ENCODE measurements at places on chromosomes 2 and 18. TPM values are rescaled to one million over a fixed set of nuclear protein-coding genes. Genes with fewer than 3 reads are reported as not detected.

The NR4A2 gene
- total RNA-seq: 0.11 TPM

The OXER1 gene
- total RNA-seq: not detected

The IL36B gene
- not detected for total RNA-seq

The CDH20 gene
- not detected for total RNA-seq

The EVX2 gene
- not detected for total RNA-seq

The DYNC1I2 gene
- 152 TPM for total RNA-seq

The AQP12A gene
- not detected for total RNA-seq

The LRRTM4 gene
- total RNA-seq: not detected

The STON1 gene
- total RNA-seq: 10.5 TPM

The ANKRD30BL gene
- total RNA-seq: not detected

The RAB3GAP1 gene
- 53.0 TPM for total RNA-seq

- DNase-seq: no peak
Measured at GRCh38 chr2:111697560-111697959, 186.4 kb downstream of the ANAPC1 start.

- no peak for DNase-seq
Measured at GRCh38 chr2:228828397-228828796, 442.7 kb downstream of the PID1 start.

DNA sequence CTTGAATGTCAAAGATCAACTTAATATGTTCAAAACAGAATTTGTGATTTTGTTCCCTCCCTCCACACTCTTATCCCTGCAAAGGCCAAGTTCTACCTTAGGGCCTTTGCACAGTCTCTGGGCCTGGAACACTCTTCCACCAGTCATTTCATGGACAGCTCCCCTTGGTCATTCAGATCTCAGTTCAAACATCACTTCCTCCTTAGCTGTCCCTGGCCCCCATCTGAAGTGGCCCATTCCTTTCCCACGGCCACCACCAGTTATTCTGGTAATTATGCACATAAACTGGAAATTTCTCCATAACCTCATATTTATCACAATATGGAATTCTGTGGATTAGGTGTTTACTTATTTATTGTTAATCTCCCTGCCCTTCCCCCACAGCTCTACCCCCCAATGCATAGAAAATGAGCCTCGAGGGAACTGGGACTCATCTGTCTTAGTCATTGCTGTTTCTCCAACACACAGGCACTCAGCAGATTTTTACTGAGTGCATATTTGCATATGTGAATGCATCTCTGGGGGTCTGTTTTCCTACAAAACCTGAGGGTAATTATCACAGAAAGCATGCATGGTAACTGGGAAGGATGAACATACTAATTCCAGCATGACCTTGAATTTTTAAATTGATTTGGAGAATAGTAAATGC, 35.5 kb upstream of the SPTBN1 start:
- DNase-seq: no peak

- no peak for DNase-seq
Measured at GRCh38 chr2:72991439-72991725, 74.1 kb downstream of the EMX1 start.

DNA sequence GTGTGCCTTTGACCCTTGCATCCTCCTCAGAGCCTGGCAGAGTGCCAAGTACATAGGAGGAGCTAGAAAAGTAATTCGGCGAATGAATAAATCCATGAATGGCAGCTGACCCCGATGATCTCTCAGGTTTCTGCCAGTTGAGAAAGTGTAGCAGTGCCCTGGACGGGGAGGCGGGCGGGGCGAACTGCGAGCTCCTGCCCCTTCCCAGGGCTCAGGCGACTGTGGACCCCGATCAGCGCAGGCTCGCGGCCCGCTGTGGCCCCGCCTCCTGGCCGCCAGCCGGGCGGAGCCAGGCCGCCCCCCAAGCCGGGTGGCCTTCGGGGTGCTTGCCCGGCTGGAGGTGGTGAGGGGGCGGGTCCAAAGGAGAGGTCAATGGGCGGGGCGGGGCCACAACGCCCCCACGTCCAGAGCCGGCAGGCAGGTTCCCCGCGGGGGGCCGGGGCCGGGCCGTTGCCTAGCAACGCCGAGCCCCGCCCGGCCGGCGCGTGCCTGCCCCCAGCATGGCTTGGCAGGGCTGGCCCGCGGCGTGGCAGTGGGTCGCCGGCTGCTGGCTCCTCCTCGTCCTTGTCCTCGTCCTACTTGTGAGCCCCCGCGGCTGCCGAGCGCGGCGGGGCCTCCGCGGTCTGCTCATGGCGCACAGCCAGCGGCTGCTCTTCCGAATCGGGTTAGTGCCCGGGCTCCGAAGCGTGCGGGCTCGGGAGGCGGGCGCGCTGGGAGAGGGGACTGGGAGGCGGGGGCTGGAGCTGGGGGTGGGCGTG, 30.6 kb upstream of the TMBIM1 start:
- DNase-seq: peak; percentile 92

- DNase-seq: no peak
Measured at GRCh38 chr2:218894151-218894879, 13.7 kb downstream of the WNT10A start.

DNA sequence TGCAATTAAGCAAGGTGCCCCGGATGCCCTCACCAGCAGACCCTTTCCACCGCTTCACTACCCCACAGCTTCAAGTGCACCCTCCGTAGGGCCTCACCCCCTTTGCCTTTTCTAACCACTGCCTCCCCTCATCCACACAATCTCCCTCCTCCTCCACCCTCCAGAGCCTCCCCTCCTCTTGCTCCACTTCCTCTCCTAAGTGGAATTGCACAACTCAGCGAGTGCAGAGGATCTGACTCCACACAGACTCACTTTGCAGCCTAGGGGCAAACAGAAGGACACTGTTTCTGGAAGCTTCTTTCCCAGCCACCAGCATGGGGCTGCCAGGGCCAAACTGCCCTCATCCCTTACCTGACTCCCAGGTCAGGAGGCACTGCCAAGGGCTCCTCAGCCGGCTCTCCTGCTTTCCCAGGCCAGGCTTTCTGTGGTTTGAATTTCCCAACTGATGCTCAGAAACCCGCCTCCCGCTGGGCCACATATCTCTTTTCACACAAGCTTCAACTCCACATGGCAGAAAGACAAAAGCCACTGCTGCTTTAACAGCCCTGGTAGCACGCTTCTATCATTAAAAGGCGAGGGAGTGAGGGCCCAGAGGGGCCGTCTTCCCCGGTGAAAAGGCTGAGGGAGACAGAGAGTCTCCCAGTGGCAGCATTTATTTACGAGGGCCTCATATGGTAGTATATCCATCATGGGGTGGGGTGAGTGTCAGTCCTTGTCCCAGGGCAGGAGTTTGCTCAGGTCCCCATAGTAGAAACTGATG, 74.7 kb upstream of the MGAT4A start:
- no peak for DNase-seq

GRCh38 chr2:54672590-54673456, 50.6 kb upstream of the EML6 start:
- no peak for DNase-seq

DNA sequence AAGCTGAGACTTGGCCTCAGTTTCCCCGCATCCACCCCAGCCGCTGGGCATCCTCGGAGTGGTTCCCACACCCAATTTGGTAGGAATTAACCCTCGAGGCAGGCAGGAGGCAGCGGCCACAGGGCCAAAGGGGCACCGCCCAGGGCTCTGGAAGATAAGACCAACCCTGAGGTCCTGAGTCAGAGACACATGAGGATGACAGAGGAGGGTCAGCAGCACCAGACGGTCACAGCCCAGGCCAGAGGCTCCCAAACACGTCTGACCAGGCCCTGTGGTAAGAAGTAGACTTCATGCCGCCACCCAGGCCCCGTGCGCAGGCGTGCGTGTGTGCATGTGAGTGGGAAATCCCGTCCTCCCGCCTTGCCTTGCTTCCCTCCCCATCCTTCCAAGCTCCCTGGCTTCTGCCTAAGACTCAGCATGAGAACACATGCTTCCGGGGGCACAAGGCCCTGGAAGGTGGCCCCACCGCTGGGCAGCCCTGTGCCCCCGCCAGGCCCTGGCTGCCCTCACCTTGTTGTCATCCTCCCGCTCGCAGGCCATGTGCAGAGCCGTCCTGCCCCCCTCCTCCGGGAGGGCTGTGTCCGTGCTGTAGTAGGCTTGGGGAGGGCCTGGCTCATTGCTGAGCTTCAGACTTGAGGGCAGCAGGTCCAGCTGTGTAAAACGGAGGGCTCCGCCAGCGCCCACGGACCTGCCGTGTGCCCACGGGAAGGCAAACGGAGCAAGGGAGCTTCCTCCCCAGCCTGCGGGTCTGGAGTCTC, 46.3 kb downstream of the ANKMY1 start:
- DNase-seq: no peak

- DNase-seq: no peak
Measured at GRCh38 chr2:86781363-86781762, 9.3 kb downstream of the CD8A start.

DNA sequence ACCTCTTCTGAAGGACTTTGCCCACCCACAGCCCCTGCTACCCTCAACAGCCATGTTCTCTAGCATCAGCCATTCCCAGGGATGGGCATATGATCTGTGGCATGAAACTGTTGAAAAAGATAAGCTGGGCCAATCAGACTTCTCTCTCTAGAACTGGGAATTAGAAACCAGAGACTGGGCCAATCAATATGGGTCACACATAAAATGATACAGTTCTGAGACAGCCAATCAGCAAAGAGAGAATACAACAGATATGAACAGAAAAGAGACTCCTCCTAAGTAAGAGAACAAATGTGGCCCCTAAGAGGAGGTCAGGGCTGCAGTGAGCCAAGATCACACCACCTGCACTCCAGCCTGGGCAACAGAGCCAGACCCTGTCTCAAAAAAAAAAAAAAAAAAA, 2.1 kb downstream of the KIDINS220 start:
- no peak for DNase-seq

DNA sequence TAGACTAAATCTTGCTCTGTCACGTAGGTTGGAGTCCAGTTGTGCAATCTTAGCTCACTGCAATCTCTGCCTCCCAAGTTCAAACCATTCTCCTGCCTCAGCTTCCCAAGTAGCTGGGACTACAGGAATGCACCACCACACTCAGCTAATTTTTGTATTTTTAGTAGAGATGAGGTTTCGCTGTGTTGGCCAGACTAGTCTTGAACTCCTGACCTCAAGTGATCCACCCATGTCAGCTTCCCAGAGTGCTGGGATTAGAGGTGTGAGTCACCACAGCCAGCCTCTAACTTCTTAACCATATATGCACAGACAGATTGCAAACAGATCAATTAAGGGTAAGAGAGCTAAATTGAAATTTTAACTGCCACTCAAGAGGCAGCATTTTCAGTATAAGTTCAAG, 22.1 kb upstream of the CNGA3 start:
- no peak for DNase-seq

DNA sequence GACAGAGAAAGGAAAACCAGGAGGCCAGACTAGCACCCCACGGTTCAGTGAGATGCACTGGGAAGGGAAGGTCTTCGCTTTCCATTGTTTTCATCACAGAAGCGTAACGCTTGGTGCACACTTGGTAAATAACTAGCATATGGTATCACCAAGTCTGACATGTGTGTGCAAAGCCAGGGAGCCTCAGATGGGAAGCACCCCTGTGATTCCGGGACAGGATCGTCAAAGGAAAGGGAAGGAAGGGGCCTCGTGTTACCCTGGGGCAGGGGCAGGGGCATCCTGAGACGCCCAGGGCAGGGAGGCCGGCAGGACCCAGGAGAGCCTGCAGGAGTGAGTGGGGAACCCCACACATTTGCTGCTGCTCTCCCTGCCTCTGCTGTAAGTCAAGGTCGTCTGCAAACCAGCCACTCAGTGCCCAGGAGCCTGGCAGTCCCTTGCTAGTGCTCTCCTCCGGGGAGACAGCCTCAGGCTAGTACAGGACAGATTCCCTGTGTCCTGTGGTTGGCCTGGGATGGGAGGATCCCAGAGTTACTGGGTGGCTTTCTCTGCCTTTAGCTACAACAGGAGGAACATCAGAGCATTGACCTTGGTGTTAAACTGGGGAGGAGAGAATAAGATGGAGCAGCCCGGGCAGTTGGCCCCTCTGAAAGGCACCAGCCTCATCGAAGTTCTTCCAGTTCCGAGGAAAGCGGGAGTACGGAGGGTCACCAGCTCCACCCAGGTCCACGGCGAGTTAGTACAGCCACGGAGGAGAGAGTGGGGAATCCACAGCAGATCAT, 192.5 kb downstream of the NDUFA10 start:
- DNase-seq: no peak

All from pulmonary artery endothelial cell (primary cell).